Stimulated activated CD4-positive, alpha-beta T cell treated with anti-CD3 and anti-CD28 coated beads, Interleukin-1b, Interleukin-23, amount 100 ng/mL, for 1 hour (primary cell): ENCODE measurements at places on chromosomes 5 and 9.

GRCh38 chr5:104218200-104218599 is 655.6 kb upstream of the NUDT12 start:
- DNase-seq, result no peak

DNA sequence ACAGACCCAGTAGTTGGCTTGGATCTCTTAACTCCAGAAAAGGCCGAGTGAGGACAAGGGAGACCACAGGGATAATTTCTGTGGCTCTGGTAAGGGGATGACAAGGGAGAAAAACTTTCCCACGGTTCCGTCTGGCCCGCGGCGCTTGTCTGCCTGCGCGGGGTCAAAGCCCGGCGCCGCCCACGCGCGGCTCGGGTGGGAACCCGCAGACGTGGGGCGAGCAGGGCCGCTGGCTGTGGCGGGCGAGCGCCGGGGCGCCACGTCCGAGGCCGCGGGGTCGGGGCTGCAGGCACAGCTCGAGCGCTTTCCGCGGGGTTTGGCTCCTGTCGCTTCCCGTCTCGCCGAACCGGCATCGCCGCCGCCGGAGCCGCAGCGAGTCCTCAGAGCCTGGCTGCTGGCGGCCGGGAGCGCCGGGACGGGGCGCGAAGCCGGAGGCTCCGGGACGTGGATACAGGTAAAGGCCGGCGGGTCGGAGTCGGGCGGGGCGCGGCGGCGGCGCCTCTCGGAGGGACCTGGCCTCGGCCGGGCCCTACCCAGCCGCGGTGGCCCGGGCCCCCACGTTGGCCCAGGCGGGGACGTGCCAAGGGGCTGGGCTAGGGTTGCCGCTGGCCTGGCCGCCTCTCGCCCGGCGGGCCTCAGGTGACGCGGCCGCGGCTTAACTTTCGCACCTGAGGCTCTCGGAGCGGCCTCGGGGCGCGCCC is at the start of gene RNF180:
Gene RNF180, plus strand, starts transcription at position 344 of the 701 bp plus-strand sequence. CDS start 34,965 bp downstream, outside the sequence.
- no peak for DNase-seq

GRCh38 chr9:132878695-132879456 is at the start of gene SPACA9:
SPACA9 (plus strand) TSS chr9:132878898; CDS start chr9:132883948, 5,050 bp downstream.
- no peak for DNase-seq

DNA sequence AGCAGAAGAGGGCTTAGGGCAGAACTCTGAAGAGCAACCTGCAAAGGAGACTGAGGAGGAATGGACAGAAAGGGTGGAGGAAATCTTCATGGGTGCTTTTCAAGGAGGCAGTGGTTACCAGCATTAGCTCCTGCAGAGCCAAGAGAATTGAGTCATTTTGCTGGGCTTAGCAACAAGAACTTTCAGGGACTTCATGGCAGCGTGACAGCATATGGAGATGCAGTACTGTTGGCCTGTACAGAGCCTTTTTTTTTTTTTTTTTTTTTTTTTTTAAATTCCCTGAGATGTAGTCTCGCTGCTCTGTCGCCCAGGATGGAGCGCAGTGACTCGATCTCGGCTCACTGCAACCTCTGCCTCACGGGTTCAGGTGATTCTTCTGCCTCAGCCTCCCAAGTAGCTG is 296.0 kb upstream of the DMRT1 start:
- DNase-seq, result no peak

GRCh38 chr9:131275332-131276093 is 797 bp downstream of the FAM78A start:
- no peak for DNase-seq
